ENCODE measurements at places on chromosomes 3 and 15.
A peak's percentile ranks its signal among the peaks of the same experiment; 100 is the strongest.

GRCh38 chr15:39657668-39658067 is 76.8 kb downstream of the THBS1 start:
- no peak for DNase-seq

- no peak for DNase-seq
Observed at GRCh38 chr3:169755488-169755887, 9.4 kb downstream of the TERC start.

DNA sequence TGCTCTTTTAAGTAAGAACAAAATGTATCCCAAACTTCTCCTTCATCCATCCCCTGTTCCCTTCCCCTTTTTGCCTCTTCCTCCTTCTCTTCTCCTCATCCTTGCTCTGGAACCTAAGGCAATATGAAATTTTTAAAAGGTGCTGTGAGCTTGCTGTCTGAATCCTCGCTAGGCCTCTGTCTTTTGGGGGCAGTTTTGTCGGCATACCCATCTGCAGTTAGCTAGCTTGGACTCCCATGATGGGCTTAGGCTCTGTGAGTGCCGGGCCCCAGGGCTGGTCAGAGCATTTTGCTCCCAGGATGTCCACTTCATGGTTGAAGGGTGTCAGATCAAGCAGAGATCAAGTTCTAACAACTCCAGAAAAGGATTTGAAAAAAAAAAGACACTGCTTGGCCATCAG is 18.6 kb downstream of the ZIC1 start:
- no peak for DNase-seq

- DNase-seq = no peak
Observed at GRCh38 chr15:92149465-92149864, 244.2 kb upstream of the ST8SIA2 start.

DNA sequence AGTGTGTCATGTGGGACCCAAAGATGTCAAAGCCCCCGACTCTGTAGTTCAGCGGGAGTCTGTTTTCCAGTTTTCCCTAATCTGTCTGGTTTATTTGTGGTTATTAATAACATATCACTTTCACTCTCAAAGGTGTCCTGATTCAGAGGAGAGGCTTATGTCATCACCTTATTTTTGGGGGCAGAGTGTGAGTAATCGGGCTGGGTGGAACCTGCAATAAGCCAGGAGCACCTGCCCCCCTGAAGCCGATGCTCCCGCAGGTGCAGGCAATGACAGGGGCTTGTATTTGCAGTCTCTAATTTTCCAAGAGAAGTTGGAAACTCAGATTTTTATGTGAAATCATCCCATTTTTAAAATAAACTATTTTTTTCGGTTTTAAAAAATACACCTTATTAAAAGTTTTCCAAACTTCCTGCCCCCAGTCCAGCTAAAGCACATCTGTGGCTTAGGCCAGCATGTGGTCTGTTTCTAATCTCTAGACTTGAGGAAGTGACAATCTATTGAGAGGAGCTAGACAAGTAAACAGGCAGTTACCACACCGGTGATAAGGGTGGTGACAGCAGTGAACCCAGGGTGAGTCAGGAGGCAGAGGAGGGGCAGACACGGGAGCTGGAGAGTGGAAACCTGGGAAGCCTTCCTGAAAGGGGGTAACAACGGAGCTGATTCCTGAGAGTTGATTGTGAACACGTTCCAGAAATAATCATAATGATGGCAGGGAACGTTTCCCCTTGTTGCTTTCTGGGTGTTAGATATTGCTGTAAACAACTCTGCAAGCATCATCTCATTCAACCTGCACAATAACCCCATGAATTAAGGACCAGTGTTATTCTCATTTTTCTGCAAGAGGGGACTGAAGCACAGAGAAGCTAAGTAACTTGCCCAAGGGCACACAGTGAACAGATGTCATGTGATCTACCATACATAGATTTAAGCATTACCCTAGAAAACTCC is 37.2 kb downstream of the BHLHE40 start:
- DNase-seq = no peak

DNA sequence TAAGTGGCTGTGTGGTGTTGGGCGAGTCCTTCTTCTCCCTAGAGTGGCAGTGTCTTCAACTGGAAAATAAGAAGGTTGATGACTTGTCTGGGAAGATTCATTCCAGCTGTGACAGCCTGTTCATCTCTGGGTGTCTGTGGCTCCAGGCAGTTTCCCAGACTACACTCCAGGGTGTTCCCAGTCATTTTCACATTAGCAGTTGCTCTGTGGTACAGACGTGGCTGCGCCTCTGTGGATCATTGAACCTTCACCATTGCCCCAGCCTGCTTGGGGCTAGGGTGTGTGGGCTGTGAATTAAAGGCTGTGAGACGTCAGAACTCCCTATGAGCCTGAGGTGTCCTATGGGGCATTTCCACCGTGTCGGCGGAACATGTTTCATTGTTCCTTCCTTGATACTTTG is 239.6 kb upstream of the NR2E3 start:
- no peak for DNase-seq

DNA sequence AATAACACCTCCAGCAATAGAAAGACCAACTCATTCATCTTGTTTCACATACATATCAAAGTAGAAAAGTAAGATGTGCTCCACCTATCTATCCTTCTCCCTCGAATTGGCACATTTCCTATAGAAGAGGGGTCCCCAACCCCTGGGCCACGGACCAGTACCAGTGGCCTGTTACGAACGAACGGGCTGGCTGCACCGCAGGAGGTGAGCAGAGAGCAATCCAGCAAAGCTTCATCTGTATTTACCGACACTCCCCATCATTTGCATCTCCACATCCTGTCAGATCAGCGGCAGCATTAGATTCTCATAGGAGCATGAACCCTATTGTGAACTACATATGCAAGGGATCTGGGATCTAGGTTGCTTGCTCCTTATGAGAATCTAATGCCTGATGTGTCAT is 95.0 kb upstream of the CGNL1 start:
- no peak for DNase-seq

DNA sequence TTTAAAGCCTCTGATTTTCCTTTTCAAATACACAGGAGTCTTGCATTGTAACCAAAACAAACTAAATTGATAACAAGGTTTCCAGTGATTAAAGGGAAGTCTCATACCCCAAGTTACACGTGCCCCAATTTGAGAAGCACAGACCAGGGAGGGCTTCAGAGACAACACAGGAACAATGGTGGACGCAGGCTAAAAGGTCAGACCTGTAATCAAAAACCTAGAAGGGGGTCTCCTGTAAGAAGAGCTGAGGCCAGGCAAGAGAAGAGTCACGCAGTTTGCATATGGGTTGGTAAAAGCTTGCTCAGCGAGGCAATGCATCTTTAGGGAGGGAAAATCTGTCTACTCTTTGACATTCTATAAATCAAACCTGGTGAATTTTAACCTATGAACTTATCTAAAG is 58.6 kb upstream of the MCF2L2 start:
- no peak for DNase-seq

DNA sequence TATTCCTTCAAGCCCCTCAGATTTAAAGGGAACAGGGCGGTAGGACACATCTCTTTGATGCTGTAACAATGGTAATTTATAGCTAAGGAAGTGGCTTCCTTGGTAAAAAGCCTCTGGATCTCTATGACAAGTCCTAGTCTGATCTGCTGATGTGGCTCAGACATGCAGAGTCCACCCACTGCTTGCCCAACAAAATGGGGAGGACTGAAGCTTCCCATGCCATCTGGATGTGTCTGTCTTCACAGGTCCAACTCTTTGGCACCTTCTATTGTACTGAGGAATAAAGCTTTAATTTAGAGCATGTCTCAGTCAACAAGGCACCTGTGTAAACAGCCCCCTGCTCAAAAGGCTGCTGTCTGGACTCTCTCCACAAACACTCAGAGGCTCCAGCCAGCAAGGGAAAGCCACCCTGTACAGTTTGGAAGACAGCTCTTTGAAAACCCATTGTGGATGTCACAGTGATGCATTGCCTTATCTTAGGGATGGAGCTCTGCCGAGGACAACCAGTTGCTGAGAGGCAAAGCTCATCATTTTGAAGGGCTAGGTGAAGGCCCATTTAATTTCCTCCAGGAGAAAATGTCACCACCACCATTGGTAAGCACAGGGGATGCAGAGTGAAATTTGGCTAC is 348.6 kb upstream of the GRM7 start:
- DNase-seq = peak; percentile 87

- DNase-seq = no peak
Observed at GRCh38 chr3:159416856-159417255, 571.8 kb upstream of the IL12A start.

DNA sequence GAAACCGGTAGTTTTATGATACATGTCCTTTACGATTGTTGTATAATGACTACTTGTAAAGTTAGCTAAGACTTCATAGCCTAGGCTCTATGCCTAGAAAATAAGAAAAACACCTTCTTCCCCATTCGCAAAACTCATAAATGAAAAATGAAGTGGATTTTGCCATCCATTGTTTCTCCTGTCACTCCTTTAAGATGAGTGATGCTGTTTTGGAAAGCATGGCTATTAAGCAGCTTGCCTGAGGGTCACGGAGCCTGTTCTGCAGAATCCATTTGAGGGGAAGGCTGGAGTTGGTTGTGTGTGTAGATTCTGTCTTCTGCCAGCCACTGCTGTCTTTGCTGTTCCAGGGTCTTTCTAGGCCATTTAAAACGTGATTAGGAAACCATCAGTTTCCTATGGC is 31.5 kb downstream of the ROBO2 start:
- DNase-seq = no peak

GRCh38 chr3:49554633-49555265 is 472 bp downstream of the BSN start:
- DNase-seq = no peak

DNA sequence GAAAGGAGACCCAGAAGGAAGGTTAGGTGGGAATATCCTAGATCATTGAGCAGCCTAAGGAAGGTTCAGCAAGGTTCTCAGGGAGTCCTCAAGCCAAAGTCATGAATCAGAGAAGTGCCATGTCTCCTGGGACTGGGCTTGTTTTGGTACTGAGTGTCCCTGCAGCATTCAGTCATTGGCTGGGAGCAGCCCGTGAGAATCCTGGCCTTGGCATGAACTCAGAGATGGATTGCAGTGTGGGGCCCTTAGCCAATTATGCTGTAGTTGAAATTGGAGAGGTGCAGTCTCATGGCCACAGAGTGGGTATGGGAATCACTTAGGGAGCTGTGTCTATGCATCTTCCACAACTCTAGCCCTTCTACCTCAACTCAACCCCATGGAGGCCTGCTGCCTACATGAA is 17.0 kb upstream of the PPM1L start:
- DNase-seq = peak; percentile 19

GRCh38 chr3:182330646-182331045 is 462.7 kb upstream of the ATP11B start:
- no peak for DNase-seq

GRCh38 chr3:71056327-71056726 is 527.2 kb downstream of the FOXP1 start:
- no peak for DNase-seq

- no peak for DNase-seq
Observed at GRCh38 chr15:40336744-40337122, 4.0 kb downstream of the CCDC9B start.

GRCh38 chr3:150299201-150299600 is 108.9 kb upstream of the TSC22D2 start:
- no peak for DNase-seq

DNA sequence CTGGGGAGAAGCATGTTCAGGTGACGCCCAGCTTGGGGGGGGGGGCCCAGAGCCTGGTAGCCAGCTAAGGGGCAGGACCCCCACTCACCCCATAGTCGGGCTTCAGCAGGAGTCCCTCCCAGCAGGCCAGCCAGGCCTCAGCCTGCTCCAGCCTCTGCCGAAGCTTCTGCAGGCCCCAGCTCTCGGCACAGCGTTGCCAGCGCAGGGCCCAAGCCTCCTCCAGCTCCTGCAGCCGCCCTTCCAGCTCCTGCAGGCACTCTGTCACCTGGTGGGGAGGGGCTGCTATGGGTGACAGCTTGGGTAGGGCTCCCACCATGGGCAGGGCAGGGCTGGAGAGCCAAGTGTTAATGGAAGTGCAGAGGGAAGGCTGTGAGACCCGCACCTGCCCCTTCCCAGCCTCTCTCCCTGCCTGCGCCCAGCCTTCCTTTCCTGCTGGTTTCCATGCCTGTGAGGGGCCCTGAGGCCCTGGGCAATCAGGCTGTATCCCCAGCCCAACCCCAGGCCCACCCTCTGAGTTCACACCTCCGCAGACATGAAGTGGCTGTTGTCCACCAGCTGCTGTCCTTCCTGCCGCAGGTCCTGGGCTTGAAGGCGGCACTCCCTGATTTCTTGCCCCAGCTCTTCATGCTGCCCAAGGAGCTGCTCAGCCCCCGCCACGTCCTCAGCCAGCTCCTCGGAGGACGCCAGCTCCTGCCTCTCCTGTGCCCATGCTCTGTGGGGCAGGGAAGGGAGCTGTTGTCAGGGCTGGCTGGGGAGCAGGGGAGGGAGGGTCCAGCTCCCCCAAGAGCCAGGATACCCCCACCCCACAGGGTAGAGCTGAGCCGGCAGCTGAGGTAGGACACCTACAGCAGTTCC is 14.3 kb downstream of the PLA2G4B start:
- no peak for DNase-seq

GRCh38 chr3:69422751-69423150 is 36.9 kb upstream of the FRMD4B start:
- no peak for DNase-seq

GRCh38 chr15:92906563-92907081 is 6.5 kb downstream of the CHD2 start:
- DNase-seq = no peak

DNA sequence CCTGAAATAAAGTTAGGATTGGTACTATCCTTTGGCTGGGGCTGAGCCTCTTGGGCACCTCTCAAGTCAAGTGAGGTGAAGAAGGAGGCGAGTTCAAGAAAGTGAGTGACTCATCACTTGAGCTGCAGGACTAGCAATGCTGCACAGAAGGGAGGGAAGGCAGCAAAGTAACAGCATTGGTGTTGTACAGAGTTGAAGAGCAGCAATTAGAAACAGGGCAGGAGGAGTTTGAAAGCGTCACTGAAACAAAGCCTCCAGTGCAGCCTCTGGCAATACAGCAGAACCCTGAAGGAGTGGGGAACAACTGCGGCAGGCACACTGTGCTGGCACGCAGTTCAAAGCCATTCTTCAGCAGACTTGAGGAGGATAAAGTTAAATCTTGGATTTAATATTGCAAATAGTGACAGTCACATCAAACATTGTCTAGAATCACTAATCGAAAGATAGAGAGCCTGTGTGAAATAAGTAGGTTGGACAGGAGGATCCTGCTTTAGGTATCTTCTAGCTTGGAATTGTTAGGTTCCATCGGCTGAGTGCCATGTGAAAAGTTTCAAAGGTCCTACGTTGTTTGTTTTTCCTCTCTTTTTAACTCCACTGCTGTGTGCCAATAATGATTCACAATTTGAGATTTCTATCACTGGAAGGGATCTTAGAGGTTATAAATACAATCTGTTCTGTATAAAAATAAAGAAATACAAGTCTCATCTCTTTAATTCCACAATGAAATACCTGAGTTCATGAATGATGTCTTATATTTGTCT is 479.8 kb downstream of the NAALADL2 start:
- DNase-seq = no peak

GRCh38 chr3:15321349-15321748 is 11.0 kb downstream of the SH3BP5 start:
- DNase-seq = no peak

DNA sequence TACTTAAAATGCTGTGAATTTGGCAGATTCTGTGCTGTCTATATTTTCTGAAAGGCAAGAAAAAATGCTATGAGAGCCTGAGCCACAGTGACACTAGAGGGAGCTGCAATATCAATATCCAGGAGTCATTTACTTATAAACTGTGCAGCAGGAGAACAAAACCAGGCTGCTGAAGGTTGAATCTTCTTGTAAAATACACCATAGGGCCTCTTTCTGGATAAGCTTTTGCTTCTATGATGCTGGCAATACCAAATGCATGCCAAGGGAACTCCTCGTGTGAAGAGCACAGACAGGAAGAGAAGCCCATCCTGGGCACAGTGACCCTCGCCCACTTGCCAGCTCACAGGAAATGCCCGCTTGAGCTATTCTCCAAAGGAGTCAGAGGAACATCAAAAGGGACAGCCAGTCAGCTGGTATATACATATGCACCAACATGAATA is 48.0 kb upstream of the TSPAN3 start:
- DNase-seq = peak; percentile 36
